ENCODE measurements at places on chromosomes 11 and 22.

DNA sequence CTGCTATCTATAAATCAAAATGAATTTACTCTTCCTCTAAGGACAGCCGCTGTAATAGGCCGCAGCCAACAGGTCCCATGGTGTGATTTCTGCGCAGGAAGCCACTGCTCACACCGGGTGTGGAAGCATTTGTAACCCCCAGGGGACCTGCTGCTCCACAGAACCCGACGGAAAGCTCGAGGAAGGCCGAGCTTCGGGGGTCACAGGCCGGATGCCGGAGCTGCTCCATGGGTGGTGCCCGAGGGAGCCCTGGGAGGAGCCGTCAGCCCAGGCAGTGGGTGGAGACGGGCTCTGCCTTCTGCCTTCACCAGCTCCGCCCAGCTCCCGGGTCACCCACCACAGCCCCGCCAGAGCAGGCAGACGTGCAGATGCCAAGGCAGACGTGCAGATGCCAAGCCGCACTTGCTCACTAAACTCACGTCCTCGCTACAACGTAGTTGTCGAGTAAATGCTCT lies 63.5 kb downstream of the BRD1 start:
- no peak for DNase-seq

DNA sequence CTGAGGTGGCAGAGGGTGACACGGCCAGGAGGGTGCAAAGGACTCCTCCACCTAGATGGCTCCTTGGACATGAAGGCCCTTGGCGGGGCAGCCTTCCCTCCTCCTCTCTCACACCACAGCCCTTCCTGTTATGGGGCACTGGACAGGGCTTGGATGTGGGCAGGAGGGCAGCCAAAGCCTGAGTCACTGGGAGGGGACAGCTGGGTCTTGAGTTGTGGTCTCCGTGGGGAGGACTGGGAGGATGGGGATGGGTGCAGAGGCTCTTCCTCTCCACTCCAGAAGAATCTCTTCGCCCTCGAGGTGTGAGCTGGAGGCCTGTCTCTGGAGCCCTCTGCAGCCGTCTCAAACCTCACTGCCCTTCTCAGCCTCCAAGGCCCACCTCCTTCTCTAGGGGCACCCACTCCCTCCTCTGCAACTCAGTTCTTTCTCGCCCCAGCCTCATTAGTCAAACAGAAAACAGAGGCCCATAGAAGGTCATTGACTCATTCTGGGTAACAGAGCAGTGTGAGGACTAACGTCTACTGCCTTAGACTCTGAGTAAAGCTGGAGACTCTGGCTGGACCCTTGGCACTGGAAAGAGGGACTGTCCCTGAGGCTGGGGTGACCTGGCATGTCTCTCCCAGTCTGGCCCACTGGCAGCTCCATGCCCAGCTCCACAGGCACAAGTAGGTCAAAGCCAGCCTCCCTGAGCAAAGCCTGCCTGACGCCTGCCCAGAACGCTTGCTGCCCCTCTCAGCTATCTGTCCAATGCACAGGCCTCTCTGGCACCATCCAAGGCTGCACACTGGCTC lies 47.5 kb upstream of the CDON start:
- no peak for DNase-seq

GRCh38 chr11:69908511-69909220 lies 89.5 kb upstream of the FGF3 start:
- no peak for DNase-seq

DNA sequence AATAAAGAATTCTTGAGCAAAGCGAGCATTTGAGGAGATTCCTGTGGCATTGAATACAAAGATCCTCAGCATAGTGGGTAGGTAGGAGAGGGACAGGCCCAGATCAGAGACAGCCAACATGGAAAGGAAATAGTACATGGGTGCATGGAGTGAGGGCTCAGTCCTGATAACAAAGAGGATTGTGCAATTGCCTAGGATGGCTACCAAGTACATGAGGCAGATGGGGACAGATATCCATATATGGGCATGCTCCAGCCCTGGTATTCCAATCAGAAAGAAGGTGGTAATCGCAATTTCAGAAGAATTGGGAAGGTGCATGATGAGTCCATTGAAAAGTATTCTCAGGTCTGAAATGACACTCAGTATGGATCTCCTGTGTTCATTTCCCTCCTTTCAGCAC lies 8.6 kb downstream of the OR51T1 start:
- no peak for DNase-seq

DNA sequence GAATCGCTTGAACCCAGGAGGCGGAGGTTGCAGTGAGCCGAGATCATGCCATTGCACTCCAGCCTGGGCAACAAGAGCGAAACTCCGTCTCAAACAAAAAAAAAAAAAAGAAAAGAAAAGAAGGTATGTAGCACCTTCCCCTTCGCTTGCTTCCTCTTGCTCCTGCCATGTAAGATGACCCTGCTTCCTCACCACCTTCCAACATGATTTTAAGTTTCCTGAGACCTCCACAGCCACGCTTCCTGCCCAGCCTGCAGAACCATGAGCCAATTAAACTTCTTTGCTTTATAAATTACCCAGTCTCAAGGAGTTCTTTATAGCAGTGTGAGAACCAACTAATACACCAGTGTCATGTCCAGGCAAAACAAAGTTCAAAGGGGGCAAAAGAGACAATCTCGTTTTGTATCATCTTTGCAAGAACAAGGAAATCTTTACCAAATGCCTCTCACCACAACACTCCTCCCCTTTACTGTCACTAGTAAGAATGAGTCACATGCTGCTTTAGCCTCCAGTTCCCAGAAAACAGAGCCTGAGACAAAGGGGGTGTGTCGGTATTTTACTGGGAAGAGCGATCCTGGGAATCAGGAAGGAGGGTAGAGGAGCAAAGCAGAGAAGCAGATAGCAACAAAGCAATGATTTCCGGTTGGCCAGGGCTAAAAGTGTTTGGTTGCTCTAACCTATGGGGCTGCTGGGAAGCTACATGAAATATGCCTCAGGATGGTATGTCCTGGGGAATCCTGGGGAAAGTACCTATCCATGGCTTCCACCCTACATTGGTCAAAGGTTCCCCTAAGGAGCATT lies 10.5 kb upstream of the MCHR1 start:
- DNase-seq = no peak

DNA sequence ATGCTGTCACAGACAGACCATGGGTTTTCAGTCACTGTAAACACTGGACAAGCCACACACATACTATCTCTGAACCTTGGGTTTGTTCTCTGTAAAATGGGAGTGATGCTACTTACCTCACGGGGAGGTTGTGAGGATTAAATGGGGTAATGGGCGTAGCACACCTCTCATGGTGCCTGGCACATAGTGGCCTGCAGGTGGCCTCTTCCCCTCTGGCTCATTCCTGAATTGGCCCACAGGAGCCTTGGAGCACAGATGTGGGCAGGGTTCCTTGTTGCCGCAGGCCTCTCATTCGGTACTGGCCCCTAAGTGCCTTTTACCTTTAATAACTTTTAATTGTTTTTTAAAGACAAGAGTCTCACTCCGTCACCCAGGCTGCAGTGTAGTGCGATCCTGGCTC lies 11.7 kb downstream of the MICAL2 start:
- no peak for DNase-seq

- no peak for DNase-seq
Measured at GRCh38 chr11:31687861-31688260, 123.3 kb downstream of the PAX6 start.

- DNase-seq = no peak
Measured at GRCh38 chr11:2277933-2278523, 7.6 kb upstream of the ASCL2 start.

DNA sequence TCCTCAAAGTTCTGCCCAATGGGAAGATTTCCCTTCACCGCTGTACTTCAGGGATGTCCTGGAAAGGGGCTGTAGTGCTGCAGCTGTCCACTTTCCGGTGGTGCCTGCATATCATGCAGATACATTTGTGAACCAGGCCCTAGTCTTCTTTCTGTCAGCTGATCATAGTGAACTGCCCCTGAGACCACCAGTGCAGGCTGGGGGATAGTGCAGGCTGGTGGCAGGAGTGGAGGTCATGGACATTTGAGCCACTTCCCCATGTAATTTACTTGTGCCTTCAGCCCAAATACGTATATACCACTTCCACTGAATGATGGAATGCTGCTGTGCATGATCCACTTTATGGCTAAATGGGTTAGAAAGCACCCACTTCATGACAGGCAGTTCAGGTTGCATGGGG lies 120.0 kb downstream of the ZNF280B start:
- DNase-seq = no peak

DNA sequence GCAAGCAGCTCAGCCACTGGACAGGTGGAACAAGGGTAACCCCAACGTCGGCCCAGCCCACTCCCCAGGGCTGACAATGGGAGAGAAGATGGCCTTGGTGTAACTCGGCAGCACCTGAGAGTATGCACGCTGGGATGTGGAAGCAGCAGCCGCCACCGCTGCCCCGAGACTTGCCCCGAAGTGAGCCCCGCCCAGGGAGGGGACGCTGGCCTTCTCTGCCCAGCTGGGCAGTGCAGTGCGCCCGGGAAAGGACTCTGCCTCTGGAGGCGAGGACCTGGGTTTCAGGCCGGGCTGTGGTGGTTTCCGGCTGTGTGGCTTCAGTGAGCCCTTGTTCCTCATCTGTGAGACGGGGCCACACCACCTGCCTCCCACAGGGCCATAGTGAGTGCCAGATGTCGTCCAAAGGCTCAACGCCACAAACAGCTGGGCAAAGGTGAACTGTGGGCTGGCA lies 8.6 kb upstream of the POLDIP3 start:
- peak; percentile 20 for DNase-seq

GRCh38 chr11:123110397-123110796 lies 48.5 kb upstream of the HSPA8 start:
- no peak for DNase-seq

GRCh38 chr11:16977136-16977993 lies 36.8 kb downstream of the PLEKHA7 start:
- DNase-seq = no peak

DNA sequence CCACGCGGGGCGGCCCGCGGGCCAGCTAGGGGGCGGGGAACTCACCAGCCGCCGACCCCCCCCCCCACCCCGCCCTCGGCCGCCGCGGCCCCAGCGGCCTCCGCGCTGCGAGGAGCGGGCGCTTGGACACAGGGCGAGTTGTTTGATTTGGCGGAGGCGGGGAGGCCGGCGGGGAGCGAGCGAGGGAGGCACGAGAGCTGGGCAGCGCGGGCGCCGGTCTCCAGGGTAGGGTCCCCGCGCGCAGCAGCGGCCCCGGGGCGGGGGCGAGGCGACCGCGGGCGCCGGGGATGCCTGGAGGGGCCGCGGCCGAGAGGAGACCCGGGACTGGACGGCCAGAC lies 64.4 kb downstream of the NAV2 start:
- DNase-seq = no peak

DNA sequence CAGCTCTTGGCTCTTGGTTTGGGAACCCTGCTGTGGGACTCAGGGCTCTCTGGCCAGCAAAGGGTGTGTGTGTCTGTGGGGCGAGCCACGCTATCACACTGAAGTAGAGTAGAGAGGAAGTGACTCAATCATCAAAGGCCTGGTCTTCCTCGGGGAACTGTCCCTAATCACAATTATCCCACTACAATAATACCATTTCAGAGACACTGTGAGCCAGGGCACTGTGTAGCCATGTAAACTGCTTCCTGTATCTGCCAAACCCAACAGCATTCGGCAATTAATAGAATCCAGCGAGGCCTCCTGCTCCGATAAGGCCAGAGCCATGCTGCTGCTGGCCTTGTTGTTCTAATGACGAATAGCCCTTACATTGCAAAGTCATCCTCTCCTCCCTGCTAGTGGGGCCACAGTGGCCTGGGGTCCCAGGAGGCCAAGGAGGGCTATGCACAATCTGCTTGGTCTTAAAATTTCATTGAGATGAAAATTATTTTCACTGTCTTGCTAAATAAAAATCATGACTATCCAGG lies 49.8 kb upstream of the LMO2 start:
- DNase-seq = peak; percentile 49

GRCh38 chr11:69150175-69150574 lies 5.6 kb upstream of the SMIM38 start:
- DNase-seq = no peak

GRCh38 chr22:19959587-19960490 lies 18.2 kb upstream of the TXNRD2 start:
- no peak for DNase-seq

GRCh38 chr22:29152045-29152953 lies 53.4 kb upstream of the EMID1 start:
- DNase-seq = no peak

- DNase-seq = peak; percentile 65
Measured at GRCh38 chr11:6505577-6506240, 8.6 kb downstream of the DNHD1 start.

- DNase-seq = peak; percentile 26
Measured at GRCh38 chr11:76152741-76153570, 53.3 kb downstream of the WNT11 start.

DNA sequence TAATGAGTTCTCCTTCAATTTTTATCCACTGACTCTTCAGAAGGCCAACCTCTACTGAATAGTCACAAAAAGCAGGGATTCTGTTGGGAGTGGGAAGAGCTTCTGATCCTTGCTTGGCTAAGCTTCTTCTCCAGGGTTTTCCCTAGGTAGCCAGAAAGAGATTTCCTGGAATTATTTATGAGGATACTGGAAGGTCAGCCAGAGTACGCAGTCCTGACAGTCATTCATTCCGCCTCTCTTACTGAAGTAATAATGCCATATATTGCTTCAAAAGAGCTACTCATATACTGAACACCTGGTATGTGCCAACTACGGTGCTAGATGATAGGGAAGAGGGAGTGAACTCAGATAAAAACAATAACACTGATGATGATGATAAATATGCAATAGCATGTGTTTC lies 116.1 kb downstream of the CCDC34 start:
- DNase-seq = no peak

GRCh38 chr11:117565709-117566108 lies 231.3 kb downstream of the DSCAML1 start:
- no peak for DNase-seq

GRCh38 chr11:11391796-11392463 lies 38.9 kb upstream of the CSNK2A3 start:
- DNase-seq = no peak

DNA sequence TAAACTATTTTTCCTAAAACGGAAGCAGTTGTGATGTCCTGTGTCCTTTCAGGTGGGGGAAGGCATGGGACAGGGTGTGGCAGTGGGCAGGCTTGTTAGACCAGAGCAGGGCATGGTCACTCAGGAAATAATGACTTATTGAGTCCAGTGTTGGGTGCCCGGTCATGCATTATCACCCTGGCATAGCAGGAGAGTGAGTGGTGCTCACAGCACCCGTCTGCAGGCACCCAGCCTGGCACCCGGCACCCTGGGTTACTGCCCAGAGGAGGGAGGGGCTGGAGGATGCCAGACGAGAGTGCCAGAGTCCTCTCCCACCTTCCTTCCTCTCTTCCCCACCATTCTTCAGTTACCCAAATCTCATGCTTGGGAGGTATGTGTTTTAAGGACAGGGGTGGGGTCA lies 59.1 kb downstream of the ST3GAL4 start:
- DNase-seq = no peak

DNA sequence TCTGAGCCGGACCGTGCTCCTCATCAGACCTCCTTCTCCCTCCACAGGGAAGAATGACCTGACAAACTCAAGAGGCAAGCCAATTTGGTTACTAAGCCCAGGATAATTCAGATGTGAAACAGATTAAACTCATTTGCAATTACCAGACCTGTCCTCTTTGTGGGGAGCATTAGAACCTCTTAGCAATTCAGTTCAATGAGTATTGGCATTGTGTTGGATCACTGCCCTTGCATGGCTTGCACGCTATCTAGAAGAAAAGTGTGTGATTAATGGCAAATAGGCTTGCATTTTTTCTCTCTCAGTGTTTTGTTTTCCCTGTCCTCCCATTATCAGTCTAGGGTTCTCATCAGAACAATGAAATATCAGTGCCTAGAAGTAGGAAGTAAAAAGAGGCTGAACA lies 365.6 kb downstream of the OPCML start:
- DNase-seq = no peak

Data from common myeloid progenitor, CD34-positive (primary cell).